ENCODE measurements at places on chromosomes 1 and 21.
A peak's percentile ranks its signal among the peaks of the same experiment; 100 is the strongest.

DNA sequence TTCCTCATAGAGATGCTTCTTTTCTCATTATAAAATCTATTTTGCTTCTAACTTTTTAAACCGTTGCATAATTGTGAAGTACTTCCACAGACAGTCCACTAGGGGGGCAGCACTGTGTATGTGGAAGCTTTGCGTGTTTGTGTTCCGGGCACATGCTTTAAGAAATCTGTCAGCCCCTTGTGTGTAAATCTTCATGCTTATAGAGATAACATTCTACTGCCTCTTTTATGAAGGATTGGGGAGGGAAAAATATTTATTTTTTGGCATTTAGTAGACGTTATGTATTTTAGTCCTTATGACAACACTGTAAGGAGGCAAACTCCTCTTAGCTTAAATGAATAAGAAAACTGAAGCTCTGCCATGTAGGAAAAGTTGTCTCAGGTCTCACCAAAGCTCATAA lies 157.3 kb upstream of the PTGFR start:
- DNase-seq = peak; percentile 8

DNA sequence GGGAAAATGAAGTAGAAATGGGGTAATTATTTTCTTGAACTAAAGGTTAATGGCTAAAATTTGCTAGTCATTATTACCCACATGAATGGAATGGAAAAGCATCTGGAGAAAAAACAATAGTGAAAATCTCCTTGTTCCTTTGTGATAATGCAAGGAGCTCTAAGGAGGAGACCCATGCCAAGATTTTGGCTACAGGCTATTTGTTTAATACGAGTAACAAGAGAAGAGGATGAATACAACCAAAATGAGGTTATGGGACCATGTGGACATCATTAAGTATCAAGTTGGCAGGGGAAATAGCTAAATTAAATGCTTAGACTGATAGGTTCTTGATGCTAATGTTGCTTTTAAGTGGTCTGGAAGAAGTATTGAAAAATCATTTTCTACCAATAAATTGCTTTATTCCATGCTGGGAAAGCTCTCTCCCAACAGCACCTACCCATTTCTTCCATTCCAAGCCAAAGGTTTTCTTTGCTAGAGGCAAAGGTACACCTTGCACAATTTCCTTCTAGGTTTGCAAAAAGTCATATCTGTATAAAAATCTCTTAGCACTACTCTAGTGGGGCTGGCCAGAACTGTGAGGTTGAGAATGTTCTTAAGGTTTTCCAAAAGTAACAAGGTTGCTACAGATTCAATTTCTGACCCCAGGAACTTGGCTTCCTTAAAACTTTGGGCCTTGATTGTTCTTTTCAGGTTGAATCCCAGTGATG lies 100.2 kb downstream of the SMYD2 start:
- DNase-seq = no peak

GRCh38 chr1:239155466-239156091 lies 230.8 kb upstream of the CHRM3 start:
- DNase-seq = no peak

DNA sequence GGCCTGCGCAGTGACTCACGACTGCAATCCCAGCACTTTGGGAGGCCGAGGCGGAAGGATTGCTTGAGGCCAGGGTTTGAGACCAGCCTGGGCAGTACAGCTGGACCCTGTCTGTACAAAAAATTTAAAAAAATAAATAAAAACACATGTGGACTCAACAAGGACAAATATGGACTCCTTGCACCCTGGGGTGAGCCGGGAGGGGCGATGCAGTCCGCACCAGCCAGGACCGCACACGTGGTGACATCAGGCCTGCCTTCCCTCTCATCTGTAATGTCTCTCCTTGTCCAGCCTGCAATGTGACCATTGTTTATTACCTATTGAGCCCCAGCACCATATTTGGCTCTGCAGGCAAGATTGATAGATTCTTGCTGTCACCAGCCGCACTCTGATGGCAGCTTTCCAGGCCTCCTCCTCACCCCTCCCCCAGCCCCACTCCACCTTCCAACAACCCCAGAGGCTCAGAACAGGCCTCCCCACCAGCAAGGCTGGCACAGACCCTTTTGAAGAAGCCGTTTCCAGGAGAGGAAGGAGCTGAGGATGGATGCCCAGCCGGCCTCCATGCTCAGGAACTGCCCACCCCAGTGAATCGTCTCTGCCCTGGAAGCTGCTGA lies 55.2 kb downstream of the IRF2BP2 start:
- DNase-seq = no peak

DNA sequence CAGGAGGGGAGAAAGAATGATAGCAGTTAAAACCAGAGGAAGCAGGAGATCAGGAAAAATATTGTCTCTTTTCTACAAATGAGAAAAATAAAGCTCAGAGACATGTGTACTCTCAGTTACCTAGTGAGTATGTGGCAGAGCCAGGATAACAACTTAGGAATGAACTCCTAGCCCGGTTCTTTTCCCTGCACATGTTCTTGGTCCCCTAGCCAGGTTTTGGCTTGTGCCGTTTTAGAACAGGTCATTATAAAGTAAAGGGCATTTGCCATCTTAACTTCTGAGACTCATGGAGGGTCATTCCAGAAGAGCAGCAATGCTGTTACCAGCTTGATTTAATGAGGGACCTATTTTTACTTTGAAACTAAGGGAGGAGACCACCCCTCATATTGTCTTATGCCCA lies 48.1 kb upstream of the DAB1 start:
- no peak for DNase-seq

DNA sequence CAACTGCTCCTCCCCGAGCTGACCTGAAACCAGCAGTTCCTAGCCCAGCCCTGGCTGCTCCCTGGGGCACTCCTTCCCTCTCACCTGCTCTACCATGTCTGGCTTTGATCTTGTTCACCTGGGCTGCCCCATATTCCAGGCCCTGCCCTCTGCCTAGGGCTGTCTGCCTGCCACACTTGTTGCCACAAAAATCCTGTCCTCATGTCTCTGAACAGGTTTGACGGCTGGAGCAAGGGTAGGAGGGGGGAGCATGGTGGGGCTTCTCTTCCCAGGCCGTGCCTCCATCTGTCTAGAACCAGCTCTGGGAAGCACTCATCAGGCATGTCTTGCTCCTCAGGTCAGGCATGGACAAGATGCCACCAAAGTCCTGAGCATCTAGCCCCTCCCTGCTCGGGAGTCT lies 44.3 kb upstream of the WNT2B start:
- no peak for DNase-seq

DNA sequence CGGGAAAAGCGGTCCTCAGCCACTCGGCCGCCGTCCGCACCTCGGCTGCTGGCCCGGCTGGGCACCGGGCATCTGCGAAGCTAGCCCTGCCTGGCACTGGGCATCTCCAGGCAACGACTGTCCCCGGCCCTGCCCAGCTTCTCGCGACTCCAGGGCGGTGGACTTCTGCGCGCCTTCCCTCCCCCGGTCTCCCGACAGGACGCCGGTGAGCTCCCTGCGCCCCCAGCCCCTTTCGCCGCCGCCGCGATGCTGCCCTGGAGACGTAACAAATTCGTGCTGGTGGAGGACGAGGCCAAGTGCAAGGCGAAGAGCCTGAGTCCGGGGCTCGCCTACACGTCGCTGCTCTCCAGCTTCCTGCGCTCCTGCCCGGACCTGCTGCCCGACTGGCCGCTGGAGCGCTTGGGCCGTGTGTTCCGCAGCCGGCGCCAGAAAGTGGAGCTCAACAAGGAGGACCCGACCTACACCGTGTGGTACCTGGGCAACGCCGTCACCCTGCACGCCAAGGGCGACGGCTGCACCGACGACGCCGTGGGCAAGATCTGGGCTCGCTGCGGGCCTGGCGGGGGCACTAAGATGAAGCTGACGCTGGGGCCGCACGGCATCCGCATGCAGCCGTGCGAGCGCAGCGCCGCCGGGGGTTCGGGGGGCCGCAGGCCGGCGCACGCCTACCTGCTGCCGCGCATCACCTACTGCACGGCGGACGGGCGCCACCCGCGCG lies 514 bp downstream of the FAM43B start:
- DNase-seq = no peak

GRCh38 chr1:88528792-88529191 lies 155.3 kb upstream of the PKN2 start:
- DNase-seq = no peak

GRCh38 chr1:232149287-232150201 lies 480.4 kb downstream of the SIPA1L2 start:
- no peak for DNase-seq

DNA sequence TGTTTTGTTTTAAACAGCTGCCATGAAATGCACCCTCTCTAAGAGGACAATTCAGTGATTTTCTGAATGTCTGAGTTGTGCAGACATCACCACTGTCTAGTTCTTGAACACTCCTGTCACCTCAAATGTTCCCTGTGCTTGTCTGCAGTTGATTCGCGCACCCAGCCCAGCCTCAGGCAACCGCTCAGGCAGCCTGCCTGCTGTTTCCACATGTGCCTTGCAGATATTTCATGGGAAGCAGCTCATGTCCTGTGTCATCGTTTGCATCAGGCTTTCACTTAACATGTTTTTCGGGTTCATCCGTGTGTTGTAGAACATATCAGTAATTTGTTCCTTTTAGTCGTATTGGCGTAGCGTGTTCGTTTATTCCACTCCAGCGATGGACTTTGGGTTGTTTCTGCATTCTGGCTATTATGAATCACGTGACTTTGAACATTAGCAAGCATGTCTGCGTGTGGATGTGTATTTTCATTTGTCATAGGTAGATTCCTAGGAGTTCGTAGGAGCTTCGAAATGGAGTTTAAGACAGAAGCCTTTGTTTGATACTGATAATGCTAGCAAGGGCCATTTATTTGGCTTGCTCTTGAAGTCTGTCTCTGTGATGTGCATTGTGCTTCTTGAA lies 12.1 kb downstream of the ADARB1 start:
- no peak for DNase-seq

- peak; percentile 25 for DNase-seq
Measured at GRCh38 chr1:89908672-89909436, 86.1 kb upstream of the ZNF326 start.
